Left ventricle myocardium inferior (tissue), 1 donor: ENCODE measurements at places on chromosomes 6 and 20. TPM values are rescaled to one million over a fixed set of nuclear protein-coding genes. Genes with fewer than 3 reads are reported as not detected.

DNA sequence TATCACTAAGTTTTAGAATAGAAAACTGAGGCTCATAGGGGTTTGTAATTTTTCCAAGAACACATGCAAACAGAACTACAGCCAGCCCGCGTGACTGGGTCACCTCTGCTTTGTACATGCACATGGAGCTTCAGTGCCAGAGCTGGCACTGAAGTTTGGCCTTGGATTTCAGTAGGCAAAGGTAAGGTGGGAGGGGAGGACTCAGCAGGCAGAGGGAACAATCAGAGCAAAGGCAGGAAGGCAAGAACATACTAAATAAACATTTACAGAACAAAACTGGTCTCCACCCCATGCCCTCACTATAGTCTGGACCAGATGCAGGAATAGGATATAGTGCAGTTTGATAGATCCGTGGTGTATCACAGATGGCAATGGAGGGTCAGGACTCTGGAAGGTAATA, 13.6 kb upstream of the ABRACL start:
- peak; percentile 25 for DNase-seq

DNA sequence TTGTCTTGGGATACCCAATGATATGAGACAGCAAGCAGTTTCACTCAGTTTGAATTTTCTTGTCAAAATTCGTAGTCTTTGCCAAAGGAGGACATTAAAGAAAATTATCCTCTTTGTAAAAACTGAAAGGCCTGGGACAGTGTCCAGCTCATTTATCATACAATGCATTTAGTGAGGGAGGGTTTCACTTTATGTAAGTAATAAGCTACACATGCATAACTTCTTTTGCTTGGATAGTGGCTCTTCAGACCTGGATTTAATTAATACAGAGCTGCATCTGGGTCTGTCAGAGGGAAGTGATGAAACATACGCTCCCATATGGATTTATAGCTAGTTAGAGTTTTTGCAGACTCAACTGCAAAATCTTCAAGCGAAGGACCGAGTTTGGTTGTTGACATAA, 175.6 kb downstream of the PHACTR1 start:
- DNase-seq = no peak

DNA sequence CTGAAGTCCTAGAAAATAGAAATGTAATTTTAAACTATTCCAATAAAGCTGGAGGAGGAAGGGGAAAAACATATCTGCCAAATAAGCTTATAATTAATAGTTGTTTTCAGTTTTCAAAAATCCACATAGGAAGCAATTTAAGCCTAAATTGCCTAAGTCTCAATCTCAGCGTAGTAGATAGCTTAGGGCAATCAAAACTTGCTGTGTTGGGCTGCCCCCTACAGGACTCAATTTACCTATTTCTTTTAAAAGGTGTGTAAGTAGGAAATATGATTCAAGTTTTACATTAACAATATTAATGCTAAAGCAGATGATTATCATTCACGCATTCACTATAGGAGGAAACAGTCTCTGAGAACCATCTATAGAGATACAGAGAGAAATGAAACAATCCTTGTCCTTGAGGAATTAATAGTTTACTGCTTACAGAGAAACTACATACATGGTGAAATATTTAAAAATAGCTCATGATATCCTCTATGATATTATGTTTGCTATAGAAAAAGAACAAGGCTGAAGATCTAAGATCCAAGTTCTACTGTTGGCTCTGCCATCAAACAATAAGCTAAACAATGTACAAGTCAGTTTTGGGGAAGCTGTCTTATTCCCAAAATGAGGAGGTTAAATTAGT, 102.1 kb downstream of the ATG5 start:
- peak; percentile 36 for DNase-seq

DNA sequence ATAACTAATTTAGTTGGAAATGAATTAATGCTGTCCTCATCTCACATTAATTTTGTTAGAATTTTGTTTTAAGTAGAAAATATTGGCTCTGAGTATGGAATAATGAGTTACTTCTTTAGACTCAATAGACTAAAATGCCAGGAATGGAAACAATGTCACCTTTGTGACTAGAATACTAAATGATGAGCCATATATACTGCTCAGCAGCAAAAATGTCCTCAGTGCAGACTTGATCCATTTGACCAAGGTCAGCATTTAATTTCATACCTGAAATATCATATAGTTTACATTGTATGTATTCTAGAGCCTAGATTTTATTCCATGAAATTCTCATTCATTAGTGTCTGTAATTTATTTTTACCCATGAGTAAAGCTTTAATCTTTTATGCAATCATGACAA, 217.7 kb downstream of the ADGRB3 start:
- no peak for DNase-seq

DNA sequence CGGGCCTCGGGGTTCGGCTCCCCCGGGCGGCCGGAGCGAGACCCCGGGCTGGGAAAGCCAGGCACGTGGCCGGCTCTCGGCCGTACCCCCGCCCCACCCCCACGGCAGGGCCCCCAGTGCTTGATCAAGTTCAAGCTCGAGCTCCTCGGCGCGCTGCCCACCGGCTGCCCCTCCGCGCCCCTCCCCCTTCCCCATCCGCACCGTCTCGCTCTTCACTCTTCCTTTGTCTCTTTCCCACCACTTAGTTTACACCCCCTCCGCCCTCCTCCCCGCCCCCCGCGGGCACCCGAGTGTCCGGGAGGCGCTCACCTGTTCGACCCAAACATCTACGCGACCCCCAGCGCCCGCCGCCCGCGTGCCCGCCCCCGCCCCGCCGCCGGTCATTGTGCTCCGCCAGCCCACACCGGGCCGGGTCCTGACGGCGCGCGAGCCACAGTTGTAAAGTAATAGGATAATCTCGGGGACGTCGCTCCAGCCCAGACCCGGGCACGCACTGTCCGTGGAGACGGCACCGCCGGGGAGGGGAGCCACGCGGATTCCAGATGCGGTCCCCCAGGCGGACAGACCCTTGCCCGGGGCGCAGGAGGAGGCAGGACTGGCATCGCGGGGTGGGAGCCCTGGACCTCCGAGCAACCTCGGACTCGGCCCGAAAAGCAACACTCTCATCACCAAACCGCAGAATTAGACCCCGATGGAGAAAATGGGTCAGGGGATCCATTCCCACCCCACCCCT, 100.7 kb downstream of the NOL4L start:
- DNase-seq = peak; percentile 36

- no peak for DNase-seq
These were observed 81.3 kb upstream of the NAA20 start for GRCh38 chr20:19935842-19936241.

DNA sequence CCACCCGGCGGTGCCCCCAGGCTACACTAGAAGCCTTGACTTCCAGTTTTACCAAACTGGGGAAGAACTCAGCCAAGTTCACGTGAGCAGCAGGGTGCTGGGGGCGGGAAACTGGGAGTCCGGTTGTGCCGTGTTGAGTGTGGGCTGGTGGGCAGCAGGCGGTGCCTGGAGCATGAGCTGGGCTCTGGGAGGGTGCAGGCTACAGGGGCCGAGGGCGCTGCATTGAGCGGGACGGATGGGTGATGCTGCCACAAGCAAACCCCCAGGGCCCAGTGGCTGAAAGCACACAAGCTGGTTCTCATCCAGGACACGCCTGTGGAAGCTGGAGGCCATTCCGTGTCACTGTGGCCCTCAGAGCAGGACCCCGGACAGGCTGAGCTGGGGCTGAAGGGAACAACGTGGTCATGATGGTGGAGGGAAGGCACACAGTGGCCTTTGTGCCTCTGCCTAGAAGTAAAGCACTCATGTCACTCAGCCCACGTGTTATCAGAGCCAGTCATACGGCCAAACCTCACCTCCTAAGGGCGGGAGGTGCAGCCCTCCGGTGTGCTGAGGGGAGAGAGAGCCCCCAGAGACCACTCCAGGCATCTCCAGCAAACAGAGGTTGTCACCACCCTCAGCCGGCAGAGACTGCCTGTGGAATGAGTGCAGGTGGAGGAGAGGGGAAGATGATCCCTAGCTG, 29.5 kb downstream of the RBM38 start:
- DNase-seq = no peak

DNA sequence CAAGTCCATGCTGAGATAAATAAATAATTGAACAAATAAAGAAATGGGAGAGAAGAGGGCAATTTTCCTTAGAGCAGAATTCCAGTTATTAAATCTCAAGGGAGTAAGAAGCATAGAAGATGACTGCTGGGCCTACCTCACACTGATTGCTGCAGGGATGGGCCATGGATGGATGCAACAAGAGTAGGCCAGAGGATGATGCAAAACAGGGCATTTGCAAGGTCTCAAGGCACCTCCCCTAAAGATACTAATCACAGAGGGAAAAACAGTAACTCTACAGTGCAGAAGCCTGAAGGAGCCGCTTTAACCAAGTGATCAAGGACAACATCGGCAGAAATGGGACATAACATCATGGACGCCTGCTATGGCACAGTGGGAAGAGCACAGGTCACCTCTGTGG, 1.7 kb upstream of the SCP2D1 start:
- no peak for DNase-seq

DNA sequence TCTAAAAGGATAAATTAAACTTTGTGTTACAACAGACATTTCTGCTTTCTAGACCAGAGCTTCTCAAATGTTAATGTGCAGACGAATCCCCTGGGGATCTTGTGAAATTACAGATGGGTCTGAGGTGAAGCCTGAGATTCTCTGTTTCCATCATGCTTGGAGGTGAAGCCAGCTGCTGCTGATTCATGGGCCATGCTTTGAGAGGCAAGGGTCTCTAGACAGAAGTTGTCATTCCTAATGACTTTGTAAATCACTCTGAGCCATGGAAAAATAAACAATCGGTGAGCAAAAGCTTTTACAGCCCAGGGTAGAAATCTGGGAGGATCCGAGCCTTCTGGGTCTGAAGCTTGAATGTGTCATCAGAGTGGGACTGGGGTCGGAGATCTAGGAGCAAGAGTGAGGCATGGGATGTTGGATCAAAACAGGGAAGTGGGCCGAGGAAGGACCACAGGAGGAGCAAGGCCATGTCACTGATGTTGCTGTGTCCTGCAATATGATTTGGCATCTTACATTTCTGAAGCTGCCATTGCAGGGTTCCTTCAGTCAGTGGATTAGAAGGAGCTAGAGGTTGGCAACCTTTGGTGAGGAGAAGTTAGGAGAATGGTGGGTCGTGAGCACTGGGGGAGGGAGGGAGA, 77.3 kb downstream of the TRMT11 start:
- DNase-seq = no peak

DNA sequence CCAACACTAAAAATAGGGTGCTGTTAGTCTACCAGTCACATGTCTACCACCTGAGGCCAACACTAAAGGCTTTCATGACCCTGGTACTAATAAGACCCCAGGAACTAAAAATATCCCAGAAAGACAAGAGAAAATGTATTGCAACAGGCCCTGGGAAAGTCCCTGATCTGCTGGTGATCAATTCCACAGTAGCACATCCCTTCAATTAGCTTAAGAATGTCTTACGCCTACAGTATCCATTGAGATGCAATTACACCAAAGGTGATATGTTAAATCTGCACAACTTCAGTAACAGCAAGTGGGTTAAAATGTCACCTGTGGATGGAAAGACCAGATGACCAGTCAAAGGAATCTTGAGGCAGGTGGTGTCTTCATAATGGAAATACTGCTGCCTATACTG, 3.1 kb downstream of the SEMG1 start:
- DNase-seq = no peak

GRCh38 chr6:74551896-74552295, 654.0 kb downstream of the COL12A1 start:
- no peak for DNase-seq

GRCh38 chr6:111610548-111611172, 5.0 kb upstream of the TRAF3IP2 start:
- no peak for DNase-seq

DNA sequence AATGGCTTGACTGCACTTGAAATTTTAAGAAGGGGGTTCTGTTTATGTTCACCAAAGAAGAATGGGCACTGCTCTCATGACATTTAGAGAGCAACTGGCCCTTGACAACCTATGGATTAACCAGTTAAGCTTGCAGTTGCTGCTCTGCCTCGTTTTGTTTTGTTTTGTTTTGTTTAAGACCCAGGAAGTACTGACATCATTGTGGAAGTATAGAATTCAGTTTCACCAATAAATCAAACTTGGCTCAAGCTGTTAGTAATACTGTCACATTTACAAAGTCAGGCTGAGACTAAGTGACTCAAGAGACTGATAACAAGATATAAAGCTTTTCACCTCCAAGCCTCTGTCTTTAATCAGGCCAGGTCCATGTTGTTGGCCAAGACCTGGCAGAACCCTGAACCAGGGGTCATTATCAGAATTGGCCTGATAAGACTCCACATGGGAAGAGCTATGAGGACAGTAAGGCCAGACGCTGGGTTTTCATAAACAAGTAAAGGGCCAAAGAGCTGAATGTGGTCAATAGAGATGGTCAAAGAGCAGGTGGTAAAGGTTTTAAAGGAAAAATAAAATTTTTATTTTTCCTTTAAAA, 99.4 kb upstream of the VGLL2 start:
- no peak for DNase-seq

- DNase-seq = no peak
These were observed 314.7 kb upstream of the PRDM1 start for GRCh38 chr6:105771313-105771970.

- DNase-seq = no peak
These were observed 18.0 kb upstream of the CLDN20 start for GRCh38 chr6:155245831-155246230.

GRCh38 chr6:211871-212497, 80.3 kb upstream of the DUSP22 start:
- no peak for DNase-seq

GRCh38 chr6:105493736-105494135, 90.9 kb upstream of the PREP start:
- no peak for DNase-seq

GRCh38 chr6:17418281-17419188, 25.1 kb downstream of the CAP2 start:
- DNase-seq = no peak

GRCh38 chr20:59825563-59825920, 107.9 kb downstream of the SYCP2 start:
- no peak for DNase-seq

- DNase-seq = no peak
These were observed 385.7 kb downstream of the GRIK2 start for GRCh38 chr6:101779051-101779844.

Gene NELFE
- total RNA-seq = 39.3 TPM

Gene CAP2
- 149 TPM for total RNA-seq

Gene ROS1
- 0.08 TPM for total RNA-seq

Gene MUC22
- 0.08 TPM for total RNA-seq

Gene ADNP
- 27.3 TPM for total RNA-seq

Gene SCGN
- 1.6 TPM for total RNA-seq

Gene FLRT3
- total RNA-seq = 0.05 TPM

Gene SLC17A4
- total RNA-seq = not detected

Gene ZC2HC1B
- not detected for total RNA-seq

Gene SLC17A2
- total RNA-seq = not detected

Gene MAS1
- not detected for total RNA-seq
